Left cardiac atrium (tissue), 4 donors: ENCODE measurements at places on chromosomes 6 and 20. TPM values are rescaled to one million over a fixed set of nuclear protein-coding genes. Genes with fewer than 3 reads are reported as not detected.

GRCh38 chr6:36845233-36845632 is 6.0 kb upstream of the CPNE5 start:
- no peak for DNase-seq

DNA sequence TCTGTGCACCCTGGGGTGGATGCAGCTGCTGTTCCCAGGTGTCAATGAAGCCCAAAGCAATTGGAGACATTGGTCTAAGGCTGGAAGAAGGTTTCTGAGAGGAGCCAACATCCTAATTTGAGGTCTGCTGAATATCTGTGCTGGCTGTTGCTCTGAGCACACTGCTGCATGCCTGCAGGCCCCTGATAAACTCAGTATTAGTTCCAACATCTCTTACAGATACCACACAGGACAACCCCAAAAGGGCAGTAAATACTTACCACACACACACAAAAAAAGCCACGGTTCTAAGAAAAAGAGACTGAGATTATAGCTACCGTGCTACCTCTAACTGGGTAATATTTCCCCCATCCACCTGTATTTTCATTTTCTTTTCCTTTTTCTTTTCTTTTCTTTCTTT is 164.3 kb upstream of the SOX4 start:
- no peak for DNase-seq

DNA sequence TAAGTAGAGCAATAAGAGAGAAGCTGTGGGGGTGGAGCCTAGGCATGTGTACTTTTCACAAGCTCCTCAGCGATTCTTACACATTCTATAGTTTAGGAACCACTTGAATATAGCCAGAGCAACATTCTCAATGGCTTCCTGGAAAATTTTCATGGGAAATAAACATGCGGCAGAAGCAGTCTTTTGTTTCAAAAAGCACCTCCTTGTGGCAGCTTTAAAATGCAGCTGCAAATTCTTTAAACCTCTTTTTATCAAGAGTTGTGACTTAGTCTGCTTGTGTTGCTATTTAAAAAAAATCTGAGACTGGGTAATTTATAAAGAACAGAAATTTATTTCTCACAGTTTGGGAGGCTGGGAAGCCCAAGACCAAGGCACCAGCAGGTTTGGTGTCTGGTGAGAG is 23.8 kb downstream of the NKX2-2 start:
- no peak for DNase-seq

GRCh38 chr6:43887340-43887858 is 117.4 kb downstream of the VEGFA start:
- no peak for DNase-seq

Gene PACSIN1
- 3.4 TPM for total RNA-seq
